ENCODE measurements at places on chromosomes 3 and 15.

GRCh38 chr15:57667171-57667849, 39.2 kb upstream of the POLR2M start:
- no peak for DNase-seq

DNA sequence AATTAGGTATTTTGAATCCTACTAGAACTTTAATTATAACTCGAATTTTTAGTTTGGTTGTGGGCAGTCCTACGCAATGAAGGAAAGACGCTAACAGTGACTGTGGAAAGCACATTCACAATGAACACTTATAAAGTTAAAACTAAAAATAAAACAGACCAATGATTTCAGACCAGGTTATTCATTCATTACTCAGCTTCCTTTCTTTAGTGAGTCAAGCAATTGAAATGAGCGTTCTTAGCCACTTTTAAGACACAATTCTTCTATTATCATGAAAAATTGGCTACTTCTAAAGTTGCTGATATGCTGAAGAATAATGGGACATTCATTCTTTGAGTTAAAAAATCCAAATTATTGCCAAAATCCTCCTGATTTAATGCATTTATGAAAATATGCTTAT, 66.0 kb upstream of the CMSS1 start:
- no peak for DNase-seq

DNA sequence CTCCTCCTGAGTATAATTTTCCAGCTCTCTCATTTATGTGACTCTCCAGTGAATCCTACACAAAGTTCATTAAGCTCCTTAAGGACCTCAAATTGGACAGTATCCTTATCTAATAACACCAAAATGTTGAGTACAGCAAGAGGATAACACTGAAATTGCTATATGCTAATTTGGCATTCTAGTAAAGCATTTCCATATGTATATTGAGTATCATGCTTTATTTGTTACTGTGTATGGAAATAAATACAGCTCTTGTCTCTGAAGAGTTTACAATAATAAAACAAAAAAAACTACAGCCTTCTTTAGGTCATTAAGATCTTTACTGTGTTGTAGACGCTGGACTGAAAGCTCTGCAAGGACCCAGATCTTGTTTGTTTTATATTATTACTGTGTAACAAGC, 1341.3 kb downstream of the ROBO1 start:
- DNase-seq: no peak

GRCh38 chr15:44035781-44036699, 159.0 kb downstream of the FRMD5 start:
- no peak for DNase-seq

- DNase-seq: no peak
These were observed 46.8 kb upstream of the RORA start for GRCh38 chr15:61275901-61276300.

GRCh38 chr3:71710906-71711494, 14.2 kb downstream of the EIF4E3 start:
- no peak for DNase-seq

GRCh38 chr3:39637807-39638206, 170.3 kb downstream of the MOBP start:
- no peak for DNase-seq

DNA sequence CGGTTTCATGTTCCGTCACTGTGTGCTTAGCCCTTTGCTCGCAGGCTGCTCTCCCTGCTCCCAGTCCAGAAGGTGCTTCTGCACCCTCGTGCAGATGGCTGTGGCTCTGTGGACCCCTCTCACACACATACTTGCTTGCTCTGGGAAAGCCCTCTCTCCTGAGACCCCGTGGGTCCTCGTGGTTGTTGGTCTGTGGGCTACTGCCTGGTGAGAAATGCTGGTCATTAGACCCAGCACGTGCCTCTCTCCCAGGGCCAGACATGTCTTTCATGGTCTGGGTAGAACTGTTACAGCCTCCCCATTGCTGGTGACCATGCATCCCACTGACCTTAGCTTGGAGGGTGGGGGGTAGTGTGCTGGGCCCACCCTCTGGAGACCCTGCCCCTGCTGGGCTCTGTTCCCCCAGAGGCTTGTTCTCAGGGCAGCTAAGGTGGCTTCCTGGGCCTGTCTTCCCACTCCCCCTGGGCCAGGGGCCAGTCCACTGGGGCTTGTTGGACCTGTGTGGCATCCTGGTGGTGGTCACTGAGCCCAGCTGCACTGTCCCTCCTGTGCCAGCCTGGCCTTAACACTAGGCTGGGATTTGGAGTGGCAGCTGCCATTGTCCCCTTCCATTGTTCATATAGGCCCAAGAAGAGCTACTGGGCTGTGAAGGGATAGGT, 10.6 kb downstream of the C15orf39 start:
- no peak for DNase-seq

GRCh38 chr3:15964605-15965442, 167.0 kb upstream of the ANKRD28 start:
- no peak for DNase-seq

GRCh38 chr15:87959662-87960061, 296.9 kb downstream of the NTRK3 start:
- no peak for DNase-seq

DNA sequence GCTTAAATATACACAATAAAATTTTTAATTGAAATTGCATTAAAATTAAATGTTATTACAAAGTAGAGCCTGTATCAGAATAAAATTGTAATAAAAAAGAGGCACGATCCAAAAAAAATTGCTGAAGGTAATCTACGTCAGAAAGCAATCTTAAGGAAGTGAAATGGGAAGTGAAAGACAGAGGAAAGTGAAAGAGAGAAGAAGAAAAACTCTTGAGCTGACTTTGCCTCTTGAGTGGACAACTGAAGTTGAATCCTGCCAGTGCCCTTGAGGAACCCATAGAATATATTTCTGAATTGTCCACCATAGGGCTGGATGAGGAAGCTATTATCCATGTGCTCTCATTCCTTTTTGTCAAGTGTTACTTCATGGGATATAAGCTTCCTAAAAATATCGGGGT, 285.1 kb upstream of the STAC start:
- DNase-seq: no peak

DNA sequence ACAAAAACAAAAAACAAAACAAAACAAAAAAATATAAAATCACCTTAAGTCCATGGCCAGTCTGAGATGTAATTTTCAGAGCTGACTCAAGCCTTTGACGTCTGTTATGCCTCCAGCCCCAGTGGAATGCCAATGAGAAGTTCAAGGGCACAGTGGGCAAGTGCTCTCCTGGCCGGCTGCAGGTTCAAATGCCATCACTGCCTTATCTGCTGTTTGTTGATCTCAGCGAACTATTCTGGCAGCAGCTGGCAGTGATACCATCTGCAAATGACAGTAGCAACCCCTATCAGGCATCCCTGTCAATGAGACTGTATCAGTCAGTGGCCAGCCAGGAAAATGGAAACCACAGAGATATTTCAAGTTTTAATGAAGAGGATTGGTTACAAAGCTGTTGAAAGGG, 10.8 kb upstream of the PDE8A start:
- DNase-seq: no peak

- DNase-seq: no peak
These were observed 478.5 kb upstream of the CBLB start for GRCh38 chr3:106347350-106347749.

GRCh38 chr3:116426036-116426435, 19.3 kb downstream of the LSAMP start:
- DNase-seq: no peak

DNA sequence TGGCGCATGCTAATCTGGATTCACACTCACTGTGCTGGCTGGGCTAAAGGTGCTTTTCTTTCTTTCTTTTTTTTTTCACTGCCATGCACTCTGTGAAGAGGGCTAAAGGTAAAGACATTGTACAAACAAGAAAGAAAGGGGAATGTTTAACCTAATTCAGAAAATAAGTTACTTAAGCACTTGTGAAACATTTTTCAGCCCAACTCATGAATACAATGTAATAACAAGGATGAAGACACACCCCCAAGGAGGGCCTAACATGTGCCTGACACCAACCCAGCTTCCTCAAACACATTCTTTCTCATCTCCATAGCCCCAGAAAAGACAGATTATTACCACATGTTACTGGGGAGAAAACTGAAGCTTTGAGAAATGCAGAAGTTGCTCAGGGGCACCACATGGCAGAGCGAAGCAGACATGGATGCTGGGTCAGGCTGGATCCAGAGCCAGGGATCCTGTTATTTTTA, 5.7 kb downstream of the STIMATE start:
- DNase-seq: no peak

DNA sequence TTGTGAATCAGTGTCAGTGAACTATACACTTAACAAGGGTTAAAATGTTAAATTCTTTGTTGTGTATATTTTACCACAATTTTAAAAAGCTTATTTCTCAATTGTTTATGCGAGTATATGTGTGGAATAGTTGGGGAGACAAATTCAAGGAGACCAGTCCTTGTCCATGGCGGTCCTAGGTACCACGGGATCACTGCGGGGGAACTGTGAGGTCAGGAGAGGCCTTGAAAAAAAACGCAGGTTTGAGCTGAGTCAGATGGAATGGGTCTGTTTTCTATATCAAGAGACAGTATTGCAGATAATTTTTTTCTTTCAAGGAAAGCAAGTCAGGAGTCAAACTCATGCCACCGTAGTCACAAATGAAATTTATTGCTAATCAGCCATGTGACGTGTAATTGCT, 18.5 kb downstream of the IGF1R start:
- DNase-seq: no peak

GRCh38 chr3:117433427-117433826, 723.8 kb downstream of the TUSC7 start:
- no peak for DNase-seq

GRCh38 chr3:46372492-46373359, 2.0 kb downstream of the CCR5 start:
- DNase-seq: no peak

DNA sequence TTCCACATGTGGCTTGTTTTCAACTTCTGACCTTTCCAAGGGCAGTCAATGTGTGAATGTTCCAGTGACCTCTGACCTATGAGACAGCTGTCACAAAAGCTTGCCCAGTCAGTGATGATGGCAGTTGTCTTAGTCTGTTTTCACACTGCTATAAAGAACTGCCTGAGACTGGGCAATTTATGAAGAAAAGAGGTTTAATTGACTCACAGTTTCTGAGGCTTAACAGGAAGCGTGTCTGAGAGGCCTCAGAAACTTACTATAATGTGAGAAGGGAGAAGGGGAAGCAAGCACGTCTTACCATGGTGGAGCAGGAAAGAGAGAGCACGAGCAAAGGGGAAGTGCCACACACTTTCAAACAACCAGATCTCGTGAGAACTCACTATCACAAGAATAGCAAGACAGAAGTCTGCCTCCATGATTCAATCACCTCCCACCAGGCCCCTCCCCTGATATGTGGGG, 95.6 kb downstream of the ECT2 start:
- DNase-seq: no peak

GRCh38 chr3:112061152-112061551, 25.0 kb upstream of the C3orf52 start:
- no peak for DNase-seq

GRCh38 chr15:42992626-42993025, 72.0 kb upstream of the TTBK2 start:
- no peak for DNase-seq

- no peak for DNase-seq
These were observed 58.8 kb downstream of the ASB7 start for GRCh38 chr15:100661156-100661555.

- DNase-seq: no peak
These were observed 14.2 kb upstream of the KCNMB3 start for GRCh38 chr3:179265092-179265491.

DNA sequence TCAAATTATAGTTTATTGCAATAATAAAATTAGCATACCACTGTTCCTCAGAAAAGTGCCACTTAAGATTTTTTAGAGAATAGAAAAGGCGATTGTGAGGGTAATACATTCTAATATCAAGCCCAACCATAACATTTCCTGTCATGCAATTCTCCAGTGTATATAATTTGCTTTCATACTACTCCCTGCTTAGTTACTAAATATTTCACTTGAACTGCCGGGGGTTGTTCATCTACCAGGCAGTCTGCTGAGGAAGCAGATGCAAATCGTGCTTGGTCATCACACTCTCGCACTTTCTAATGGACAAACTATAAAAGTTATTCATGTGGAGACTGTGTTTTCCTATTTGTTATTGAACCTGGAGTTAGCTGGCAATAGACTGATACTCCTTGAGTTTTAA, 645.6 kb upstream of the CBLB start:
- no peak for DNase-seq

- DNase-seq: no peak
These were observed 30.2 kb downstream of the KCNAB1 start for GRCh38 chr3:156150434-156151066.

DNA sequence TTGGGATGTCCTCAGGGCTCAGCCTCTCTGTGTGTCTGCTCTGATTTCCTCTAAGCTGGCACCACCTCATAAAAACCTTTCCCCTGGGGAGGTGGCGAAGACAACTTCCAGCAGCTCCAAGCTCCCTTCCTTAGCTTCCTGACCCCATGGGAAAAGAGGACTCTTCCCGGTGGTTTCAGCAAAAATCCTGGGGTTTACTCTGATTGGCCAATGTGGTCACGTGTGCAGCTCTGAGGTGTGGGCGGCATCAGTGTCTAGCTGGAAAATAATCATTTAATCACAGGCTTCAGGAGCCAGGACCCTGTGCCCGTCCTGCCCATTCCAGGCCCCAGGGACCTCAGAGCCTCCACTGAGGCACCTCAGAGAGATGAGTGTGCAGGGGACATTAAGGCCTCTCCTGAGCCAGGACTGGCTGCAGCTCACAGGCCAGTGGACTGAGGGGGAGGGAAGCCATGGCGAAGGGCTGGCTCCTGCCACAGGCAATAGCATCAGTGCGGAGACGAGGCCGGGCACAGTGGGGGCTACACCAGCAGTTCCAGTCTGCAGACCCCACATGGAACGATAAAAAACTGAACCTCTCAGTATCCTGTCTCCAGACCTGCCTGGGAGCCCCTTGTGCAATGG, 104.1 kb downstream of the TPRA1 start:
- no peak for DNase-seq

DNA sequence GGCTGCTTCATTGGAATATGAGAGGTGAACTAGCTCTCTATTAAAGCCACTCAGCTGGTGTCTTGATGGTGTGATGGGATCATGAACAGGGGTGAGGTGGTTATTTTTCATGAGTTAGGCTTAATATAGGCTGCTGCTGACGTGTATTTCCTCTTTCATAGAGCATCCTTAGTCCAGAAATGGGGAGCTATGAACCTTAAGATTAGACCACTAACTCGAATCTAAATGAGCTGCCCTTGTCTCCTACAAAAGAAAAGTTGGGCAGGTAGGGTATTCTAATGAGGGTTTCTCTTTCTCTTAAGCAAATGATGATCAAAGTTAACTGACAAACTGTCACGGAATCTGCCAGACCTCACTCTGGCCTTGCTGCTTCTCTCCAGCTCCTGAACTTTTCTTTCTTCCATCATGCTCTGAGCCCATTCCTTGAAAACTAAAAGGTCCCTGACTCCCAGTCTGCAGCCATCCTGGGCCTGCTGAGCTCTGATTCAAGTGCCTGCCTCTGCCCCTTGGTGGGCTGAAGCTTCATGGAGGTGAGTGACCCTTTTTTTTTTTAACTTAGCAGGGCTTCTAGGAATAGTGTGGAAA, at the start of gene TRIM69:
Gene TRIM69, plus strand, starts transcription at position 348 of the 585 bp plus-strand sequence. Its CDS starts 177 bp downstream, at position 525.
- no peak for DNase-seq

- DNase-seq: no peak
These were observed 105.2 kb downstream of the CBLB start for GRCh38 chr3:105763659-105764036.

- no peak for DNase-seq
These were observed 49.9 kb downstream of the FNDC3B start for GRCh38 chr3:172089250-172089649.

- DNase-seq: no peak
These were observed 34.9 kb upstream of the TIMP4 start for GRCh38 chr3:12193485-12194165.
